Stimulated activated CD8-positive, alpha-beta memory T cell treated with anti-CD3 and anti-CD28 coated beads, Interleukin-12 subunit alpha, Interleukin-12 subunit beta, amount 100 ng/mL, for 1 hour (primary cell): ENCODE measurements at places on chromosomes 16 and 17.

- DNase-seq, result no peak
Observed at GRCh38 chr16:2822158-2822495, 5.1 kb downstream of the PRSS21 start.

DNA sequence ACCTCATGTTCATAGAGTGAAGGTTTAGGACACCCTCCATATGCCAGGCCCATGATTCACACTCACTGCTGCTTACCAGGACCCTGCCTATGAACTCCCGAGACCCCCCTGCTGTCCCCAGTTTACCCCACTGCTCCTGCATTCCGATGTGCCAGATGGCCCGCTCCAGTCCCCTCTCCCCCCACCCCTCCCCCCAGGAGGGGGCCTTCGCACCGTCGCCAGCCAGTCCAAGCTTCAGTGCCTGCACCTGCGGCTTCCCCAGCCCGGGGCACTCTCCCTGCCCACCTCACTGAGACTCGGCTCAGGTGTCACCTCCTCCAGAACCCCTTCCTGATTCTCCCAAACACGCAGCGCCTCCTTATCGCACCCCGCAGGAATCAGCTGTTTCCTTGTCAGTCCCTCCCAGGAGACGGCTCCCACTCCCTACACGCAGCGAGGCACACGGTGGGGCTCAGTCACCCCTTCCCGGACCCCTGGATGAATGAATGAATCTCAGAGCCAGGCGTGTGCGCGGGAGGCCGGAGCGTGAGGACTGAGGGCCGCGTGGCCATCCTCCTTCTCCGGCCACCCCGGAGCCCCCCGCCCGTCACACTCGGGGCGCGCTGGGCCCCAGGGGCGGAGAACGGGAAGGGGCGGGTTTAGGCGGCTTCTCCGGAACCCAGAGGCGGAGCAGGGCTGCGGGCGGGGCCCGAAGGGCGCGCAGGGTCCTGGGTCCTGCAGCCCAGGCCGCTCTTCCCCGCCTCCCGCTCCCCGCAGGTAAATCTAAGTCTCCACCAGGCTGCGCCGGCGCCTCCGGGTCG is 1.6 kb downstream of the MYO1C start:
- no peak for DNase-seq

DNA sequence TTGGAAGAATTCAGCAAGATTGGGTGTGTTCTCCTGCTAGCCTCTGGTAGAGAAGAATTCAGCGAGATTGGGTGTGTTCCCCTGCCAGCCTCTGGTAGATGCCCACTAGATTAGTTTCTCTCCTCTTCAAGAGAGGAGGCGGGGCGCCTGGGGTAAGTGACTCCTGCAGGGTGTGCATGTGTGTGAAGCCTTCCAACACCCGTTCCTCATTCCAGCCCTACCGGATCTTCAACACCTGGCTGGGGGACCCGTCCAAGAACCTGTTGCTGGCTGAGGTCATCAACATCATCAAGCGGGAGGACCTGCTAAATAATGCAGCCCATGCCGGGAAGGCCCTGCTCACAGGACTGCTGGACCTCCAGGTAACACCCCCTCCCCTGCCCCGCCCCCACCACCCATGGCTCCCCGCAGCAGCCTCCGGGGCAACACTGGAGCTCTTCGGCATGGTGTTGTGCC is 21.3 kb downstream of the TMEM186 start:
- DNase-seq, result no peak

DNA sequence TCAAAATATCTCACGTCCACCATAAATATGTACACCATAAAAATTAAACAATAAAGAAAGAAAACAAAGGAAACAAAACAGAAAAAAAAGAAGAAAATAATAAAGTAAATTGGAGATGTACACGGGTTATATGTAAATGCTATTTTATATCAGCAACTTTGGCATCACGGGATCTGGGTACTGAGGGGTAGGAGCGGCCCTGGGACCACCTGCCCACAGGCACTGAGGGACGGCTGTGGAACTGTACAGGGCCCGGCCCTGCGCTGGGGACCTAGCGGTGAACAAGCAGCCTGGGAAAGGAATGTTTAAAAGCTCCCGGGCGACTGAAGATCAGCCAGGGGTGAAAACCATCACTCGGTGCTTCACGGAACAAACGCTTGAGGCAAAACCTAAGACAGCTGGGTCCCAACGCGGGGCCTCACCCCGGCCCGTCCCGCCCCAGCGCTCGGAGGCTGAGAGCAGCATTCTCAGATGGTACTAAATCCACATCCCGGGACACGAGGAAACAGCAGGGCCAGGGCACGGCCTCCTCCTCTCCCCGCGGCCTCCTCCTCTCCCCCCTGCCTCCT is 31.2 kb downstream of the NXN start:
- DNase-seq, result no peak

DNA sequence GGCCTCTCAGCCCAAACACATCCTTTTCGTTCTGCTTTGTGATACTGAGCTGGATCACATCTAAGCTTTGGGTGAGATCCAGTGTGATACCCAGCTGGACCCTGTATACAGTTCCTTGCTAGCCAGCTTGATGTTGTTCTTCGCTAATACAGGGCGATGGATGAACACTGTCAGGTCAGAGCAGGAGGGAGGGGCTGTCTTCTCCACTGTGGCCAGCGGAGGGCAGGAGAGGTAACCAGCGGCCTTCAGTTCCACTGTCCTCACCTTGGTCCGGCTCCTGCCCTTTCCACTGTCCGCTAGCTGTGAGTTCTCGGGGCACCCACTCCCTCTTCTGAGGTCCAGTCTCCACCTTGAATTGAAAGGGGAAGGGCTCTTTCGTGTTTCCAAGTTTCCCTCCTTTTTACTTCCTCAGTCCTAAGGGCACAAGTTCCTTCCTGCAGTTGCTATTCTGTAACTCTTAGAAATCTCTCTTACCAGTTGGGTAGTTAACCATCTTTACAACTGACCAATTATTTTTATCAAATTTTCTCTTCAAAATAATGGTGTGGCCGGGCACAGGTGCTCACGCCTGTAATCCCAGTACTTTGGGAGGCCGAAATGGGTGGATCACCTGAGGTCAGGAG is 3.0 kb upstream of the ZNF213 start:
- no peak for DNase-seq

DNA sequence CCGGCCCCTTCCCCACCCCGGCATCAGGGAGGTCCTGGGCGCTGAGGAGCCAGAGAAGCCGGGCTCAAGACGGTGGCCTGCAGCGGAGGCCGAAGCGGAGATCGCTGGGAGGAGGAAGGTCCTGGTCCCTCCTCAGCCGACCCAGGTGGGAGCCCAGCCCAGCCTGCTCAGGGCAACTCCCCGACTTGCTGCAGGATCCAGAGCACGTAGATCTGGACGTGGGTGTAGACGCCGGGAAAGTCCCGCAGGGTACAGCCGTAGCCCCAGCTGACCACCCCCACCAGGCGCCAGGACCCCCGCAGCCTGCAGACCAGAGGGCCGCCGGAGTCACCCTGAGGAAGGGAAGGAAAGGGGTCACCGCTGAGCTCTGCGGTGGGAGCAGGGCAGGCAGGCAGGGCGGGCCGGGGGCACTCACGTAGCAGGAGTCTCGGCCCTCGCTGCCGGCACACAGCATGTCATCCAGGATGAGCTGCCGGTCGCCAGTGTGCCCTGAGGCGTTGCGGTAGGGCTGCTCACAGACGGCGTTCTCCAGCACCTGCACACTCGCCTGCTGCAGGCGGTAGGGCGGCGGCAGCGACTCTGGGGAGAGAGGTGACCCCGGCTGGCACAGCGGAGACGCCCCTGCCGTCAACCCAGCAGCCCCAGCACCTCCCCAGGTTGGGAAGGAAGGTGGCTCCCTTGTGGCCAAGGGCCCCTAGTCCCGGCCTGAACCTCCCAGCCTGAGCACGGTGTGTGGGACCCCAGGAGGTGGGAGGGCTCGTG is 5.4 kb downstream of the TPSD1 start:
- DNase-seq, result no peak
